ENCODE measurements at places on chromosomes 6 and 20.

DNA sequence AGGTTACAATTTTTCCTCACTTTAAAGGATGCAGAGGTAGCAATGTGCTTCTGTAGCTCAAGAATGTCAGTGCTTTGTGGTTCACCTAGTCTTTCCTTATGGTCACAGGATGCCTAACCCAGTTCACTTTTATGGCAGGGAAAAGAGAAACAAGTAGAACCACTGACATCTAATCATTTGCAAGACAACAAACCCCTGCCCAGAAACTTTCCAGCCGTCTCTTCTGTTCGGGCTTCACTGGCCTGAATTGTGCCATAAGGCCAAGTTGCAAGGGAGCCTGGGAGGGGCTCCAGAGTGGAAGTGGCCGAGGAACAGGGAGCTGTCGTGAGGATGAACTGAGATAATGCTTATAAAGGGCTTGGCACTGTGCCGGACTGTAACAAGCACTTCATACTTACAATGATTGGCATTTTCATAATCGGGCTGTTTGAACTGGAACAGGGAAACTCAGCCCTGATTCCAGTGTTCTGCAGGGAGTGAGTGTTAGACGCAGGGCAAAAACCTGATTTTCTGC, 212.6 kb downstream of the BCAS1 start:
- DNase-seq: no peak

GRCh38 chr20:57242414-57242813, 24.0 kb downstream of the BMP7 start:
- no peak for DNase-seq

DNA sequence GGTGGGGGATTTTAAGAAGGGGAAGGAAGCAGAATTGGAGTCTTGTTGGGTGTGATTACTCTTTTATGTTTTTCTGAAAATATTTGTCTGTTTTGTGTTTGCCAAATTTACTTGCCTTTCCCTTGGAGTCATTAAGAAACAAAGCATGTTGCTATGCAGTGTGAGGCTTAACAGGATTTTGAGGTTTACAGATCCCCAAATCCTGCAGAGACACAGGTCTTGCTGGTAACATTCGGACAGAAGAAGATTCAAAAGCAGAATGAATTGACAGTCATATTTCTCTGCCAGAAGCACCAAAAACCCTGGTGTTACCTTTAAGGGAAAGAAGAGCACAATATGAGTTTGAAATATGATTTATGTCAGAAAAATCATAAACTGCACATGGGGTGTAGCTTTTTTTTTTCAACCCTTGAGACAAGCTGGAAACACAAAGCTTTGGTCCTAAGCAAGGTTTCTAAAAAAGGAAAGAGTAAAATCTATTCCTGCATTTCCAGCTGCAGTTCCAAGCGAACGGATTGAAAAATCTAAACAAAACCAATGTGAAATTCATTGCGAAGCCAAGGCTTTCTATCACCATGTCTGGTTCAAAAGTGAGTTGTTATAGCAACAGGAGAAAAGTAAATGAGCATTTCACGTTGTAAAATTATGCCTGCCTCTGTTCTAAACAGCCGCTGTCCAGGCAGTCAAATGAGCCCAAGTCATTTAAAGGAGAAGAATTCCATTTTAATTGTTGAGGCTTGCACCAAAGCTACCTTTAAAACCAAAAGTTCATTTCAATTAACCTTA, 358.9 kb upstream of the SASH1 start:
- no peak for DNase-seq

- DNase-seq: no peak
Observed at GRCh38 chr6:16414205-16414604, 175.8 kb downstream of the GMPR start.

DNA sequence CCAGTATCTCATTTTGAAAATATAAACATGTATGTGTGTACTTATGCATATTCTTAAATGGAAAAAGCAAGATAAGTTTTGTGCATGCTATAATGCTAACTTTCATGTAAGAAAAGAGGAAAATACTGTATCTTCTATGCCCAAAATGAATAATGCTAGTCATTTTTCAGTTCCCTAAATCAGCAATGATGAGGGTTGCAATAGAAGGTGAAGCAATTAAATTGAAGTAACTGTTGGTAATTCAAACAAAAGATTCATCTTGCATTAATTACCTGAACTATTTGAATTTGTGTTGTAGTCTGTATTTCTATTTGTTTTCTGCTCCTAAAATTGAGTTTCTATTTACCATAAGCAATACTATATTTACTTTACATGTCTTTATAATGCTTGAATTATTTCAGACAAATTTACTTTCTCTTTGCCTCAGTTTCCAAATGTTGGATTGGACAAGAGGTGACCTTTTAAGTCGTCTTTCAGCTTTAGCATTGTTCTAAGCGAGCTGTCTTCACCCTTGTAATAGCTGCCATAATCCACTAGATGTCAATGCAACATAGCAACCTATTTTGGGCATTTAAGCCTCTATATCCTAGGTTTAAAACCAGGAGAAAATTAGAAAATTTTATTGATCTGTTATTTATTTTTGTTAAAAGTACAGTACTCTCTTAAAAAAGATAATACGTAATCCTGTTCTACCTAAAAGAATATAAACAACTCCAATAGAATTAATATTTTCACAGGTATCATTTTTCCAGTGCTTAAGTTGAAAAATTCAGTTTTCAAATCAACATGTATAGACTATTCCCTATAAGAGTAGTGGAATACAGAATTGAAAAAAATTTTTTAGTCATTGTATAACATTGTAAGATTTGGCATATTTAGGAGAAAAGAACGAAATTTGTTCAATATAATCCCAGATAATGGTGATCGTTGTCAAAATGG, 52.3 kb upstream of the IFNGR1 start:
- DNase-seq: no peak

GRCh38 chr6:157650261-157650640, 172.8 kb upstream of the SNX9 start:
- DNase-seq: no peak

- no peak for DNase-seq
Observed at GRCh38 chr20:23234311-23235078, 116.1 kb upstream of the NXT1 start.

DNA sequence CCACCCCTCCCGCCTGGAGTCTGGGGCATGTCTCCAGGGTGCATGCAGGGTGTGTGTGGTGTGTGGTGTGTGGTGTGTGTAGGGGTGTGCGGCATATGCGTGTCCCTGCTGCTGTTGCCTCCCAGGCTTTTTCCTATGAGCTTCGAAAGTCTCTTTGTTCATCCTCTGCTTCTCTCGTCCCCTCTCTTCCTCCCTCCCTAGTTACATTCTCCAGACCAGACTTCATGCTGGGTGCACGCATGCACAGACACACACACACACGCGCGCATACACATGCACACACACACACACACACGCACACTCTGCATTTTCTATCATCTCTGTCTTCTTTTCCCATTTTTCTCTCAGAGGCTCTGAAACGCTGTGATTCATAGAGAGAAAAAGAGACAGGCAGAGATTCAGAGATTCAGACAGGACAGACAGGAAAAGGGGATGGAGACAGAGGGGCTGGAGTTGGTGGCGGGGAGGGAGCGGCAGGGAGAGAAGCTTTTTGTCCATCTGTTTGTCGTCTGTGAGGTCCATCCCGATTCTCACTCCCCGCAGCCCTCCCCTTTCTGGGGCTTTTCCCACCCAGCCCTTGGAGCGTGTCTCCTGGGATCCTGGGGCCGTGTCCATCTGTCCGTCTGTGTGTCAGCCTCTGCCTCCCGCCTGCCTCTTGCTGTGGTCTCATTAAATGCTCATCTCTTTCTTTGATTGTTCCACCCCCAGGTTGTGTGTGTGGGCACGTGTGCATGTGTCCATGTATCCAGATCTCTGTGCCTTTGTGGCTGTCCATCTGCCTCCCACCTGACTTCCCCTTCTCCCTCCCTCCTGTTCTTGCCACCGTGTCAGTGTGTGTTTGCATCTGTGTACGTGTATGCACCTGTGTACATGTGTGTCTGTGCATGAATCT, 62.6 kb downstream of the SRC start:
- no peak for DNase-seq

- DNase-seq: no peak
Observed at GRCh38 chr6:136737871-136738691, 54.2 kb downstream of the MAP3K5 start.

- DNase-seq: no peak
Observed at GRCh38 chr6:140462076-140462452, 1087.6 kb upstream of the CITED2 start.

- DNase-seq: no peak
Observed at GRCh38 chr6:40738551-40739193, 151.5 kb upstream of the LRFN2 start.

DNA sequence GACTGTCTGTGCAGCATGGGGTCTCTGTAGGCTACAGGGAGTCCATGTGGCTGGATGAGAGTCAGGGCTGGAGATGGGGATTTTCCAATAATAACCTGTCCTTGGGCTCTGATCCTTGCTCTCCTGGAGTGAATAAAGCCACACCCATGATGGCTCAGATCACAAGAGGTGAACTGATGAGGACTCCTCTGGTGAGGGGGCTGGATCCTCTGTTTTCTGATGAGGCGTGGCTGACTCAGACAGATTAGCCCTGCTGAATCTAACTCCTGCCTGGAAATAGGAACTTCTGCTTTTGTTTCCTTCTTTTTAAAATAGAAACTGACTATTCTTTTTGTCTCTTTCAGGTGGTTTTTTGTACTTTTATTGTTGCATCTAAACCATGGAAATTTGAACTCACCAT, 27.0 kb downstream of the CST9L start:
- no peak for DNase-seq

GRCh38 chr6:116115781-116116180, 10.2 kb downstream of the COL10A1 start:
- DNase-seq: no peak

- no peak for DNase-seq
Observed at GRCh38 chr6:41781366-41781730, 766 bp downstream of the PRICKLE4 start.

GRCh38 chr6:121884091-121884490, 448.6 kb downstream of the GJA1 start:
- DNase-seq: no peak

- no peak for DNase-seq
Observed at GRCh38 chr6:161434921-161435747, 161.3 kb upstream of the AGPAT4 start.

DNA sequence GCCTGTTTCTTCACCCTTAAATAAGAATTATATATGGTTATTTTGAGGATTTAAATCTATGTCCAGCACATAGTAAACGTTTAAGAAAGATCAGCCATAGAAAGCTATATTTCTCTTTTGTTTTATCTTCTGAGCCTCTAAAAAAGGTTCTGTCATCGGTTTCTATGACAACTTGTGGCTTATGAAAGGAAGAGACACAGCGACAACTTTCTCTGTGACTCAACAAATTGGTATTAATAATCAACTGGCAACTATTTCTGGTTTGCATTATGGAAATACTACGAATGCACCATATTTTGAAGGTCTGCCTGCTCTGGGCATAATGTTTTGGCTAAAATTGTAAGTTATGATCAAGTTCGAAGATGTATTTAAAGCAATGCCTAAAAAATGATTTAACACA, 751.0 kb downstream of the CD109 start:
- no peak for DNase-seq

- no peak for DNase-seq
Observed at GRCh38 chr6:41572613-41573012, 26.4 kb downstream of the FOXP4 start.

DNA sequence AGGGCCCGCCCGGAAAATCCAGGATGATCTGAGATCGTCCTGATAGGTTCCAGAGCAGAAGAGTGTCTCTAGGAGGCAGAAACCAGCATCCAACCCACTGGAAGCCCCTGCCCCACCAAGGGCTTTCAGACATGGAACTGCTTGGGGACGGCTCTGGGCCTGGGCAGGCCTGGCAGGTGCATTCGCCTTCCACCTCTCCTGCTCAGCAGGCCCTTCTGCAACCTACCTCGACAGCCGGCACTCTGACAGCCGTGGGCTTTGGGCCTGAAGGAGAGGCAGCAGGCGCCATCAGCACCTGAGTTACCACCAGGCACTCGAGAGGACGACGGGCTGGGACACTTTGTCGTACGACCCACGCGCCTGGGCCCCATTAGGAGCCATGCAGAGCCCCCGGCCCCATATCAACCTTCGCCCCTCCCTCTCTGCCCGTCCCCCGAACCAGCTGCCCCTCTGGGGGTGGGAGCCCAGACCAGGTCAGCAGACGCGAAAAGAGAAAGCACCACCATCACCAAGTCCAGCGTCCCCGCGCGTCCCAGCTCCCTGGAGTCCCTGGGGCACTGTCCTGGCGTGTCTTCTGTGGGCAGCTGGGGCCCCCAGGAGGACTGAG, 44.6 kb downstream of the KCNQ2 start:
- DNase-seq: no peak

GRCh38 chr20:19662637-19662995, 95.4 kb upstream of the RIN2 start:
- no peak for DNase-seq

DNA sequence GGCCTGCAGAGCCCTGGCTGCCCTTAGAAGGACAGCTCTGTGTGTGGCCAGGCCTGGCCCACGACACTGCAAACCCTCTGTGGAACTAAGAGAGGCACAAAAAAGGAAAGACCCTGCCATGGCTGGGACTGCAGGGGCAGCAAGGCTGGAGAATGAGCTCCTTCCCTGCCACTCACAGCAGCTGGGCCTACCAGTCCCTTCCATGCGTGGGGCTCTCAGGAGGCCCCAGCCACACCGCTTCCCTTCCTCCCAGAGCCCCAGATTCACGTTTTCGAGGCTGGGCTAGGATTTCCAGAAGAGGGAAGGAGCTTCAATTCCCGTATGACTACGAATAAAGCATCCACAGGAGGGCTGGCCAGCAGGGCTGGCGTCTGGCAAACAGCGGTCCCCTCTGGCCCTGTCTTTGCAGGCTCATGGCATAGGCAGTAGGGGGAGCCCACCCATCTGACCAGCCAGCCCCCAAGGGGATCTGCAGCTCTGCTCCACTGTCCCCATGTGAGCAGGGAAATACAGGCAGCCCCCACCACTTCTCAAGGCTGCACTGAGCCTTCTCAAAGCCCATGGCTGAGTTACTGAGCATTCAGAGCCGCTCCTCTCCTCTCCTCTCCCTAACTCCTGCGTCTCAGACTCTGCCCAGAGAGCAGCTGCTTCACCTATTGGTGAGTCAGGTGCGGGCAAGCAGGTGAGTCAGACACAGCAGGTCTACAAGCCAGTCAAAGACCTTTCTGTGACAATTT, 53.1 kb downstream of the NINL start:
- no peak for DNase-seq

DNA sequence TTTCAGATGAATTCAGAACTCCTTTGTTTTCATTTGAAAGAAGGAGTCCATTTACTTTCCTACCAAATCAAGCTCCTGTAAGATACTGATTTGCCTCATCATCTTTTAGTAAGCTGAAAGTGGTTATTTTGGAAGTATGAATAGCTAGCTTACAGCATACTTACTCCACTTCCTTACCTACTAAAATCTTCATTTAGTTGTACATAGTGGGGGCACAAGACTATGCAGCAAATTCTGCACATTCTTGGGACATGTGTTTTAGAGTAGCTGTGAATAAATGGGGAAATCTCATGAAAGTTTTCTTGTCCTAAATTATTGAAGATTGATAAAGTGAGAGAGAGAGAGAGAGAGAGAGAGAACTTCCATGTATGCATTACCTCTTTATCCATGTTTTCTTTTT, 256.3 kb downstream of the OGFRL1 start:
- no peak for DNase-seq
